ENCODE measurements at places on chromosomes 7 and 10.

- DNase-seq = no peak
These were observed 260.3 kb upstream of the RNF32 start for GRCh38 chr7:156380261-156380660.

GRCh38 chr7:148954766-148955165 lies 70.7 kb upstream of the EZH2 start:
- DNase-seq = no peak

GRCh38 chr10:36067748-36068147 lies 425.7 kb upstream of the FZD8 start:
- no peak for DNase-seq

DNA sequence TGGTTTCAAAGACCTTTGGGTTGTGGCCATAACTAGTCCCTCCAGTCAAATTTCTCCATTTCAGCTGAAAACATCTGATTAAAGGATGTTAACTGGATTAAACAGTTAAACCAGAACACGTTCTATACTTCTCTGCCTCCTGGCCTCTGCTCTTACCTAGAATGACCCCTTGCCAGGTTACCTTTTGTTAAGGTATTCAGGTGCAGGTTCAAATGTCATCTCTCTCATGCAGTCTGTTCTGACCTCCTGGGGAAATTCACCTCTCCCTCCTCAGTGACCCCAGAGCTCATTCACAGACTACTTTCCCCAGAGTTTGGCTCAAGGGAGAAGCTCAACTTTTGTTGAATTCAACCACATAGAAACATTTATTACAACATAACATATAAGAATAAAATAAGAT lies 67.8 kb downstream of the RELN start:
- no peak for DNase-seq

DNA sequence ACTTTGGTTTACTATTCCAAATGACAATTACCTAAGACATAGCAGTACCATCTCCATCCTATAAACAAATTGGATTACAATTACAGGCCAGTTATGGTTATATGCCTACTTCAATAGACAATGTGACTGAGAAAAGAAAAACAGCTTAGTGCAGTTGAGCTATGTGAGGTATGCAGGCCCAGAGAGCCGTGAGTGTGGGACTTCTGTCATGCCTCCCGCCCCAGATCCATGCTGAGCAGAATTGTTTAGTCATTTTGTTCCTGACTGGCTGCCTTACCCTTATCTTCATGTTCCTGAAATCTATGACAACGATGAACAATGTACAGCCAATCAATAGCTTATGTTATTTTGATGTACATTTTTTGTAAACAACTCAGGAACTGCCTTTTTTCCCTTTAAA lies 21.7 kb downstream of the LARP4B start:
- peak; percentile 56 for DNase-seq

DNA sequence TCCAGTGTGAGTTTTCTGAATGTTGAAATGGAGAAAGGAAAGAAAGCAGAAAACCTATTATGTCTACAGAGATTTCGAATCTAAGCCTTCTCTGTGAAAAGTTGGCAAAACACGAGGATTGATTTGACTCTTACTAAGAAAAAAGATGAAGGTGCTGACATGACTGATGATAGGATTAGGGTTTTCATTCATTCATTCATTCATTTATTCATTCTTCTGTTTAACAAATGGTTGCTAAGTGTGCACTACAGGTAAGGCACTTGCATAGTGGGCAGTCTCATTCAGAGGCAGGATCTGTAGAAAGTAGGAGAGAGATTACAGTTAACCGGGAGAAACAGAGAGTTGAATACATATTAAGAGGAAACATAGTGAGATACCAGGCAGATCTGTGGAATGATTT lies 137.1 kb downstream of the ZNF365 start:
- DNase-seq = no peak

DNA sequence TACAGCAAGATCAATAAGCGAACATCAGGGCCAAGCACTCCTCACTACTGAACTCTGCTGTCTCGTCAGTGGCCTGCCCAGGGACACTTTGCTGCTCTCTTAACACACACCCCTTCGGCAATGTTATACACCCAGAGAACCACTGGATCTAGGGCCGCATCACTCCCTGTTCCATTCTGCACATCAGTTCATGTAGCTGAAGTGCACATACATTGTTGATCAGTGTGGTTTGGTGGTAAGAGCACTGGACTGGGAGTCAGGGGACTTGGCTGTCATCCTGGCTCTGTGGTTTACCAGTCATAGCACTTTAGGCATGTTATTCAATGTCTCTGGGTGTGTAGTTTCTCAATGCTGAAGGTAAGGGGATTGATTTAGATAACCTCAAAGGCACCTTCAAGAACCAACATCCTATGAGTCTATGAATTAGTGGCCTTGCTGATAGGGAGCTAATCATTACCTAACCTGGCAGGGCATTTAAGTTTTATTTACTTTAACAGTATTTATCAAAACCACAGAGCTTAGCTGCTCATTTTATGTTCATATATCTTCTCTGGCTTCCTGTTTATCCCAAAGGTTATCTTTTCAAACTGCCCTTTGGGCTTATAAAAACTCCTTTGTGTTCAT lies 24.8 kb downstream of the DUSP5 start:
- DNase-seq = no peak

DNA sequence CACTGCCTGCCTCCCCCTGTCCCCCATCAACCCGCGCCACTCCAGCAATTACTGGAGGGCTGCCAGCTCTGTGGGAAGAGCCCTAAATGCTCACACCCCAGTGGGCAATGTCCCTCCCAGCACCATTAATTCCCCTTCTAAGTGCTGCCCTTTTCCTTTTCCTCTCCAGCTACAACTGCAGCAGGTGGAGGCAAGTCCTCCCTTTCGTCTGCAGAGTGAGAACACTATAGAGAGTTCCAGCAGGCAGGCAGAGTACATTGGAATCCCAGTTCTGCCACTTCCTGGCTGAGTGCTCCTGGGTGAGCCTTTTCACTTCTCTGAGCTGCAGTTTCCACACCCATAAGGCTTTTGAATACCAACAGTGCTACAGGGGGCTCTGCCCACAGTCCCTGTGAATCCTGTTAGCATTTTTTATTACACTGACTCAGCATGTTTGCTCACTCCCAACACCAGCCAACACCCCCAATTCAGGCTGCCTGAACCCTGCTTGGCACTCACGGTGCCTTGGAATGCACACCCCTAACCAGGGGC lies 447.0 kb downstream of the GRID1 start:
- no peak for DNase-seq

- no peak for DNase-seq
These were observed 12.6 kb upstream of the NOC3L start for GRCh38 chr10:94375374-94375773.

- peak; percentile 45 for DNase-seq
These were observed 122.1 kb upstream of the TCF7L2 start for GRCh38 chr10:112827951-112828350.

GRCh38 chr10:42578019-42578418 lies 60.4 kb downstream of the ZNF33B start:
- DNase-seq = no peak

GRCh38 chr10:121662945-121663917 lies 65.0 kb upstream of the FGFR2 start:
- no peak for DNase-seq

- DNase-seq = no peak
These were observed 142.2 kb downstream of the TWIST1 start for GRCh38 chr7:18975276-18975675.

- peak; percentile 10 for DNase-seq
These were observed 59.4 kb downstream of the SEMA3C start for GRCh38 chr7:80859272-80859970.

DNA sequence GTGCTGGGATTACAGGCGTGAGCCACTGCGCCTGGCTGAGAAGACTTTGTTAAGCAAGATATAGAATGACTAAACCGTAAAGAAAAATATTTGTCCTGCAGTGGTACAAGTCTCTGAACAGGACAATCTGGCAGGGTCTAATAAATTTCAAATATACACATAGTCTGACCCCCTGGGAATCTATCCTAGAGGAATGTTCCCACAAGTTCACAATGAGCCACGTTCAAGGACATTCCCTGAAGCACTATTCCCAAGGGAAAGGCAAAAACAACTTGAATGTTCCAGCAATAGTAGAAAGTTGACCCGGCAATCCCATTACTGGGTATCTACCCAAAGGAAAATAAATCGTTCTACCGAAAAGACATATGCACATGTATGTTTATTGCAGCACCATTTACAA lies 82.0 kb downstream of the HIP1 start:
- no peak for DNase-seq

GRCh38 chr7:15628876-15629275 lies 57.6 kb downstream of the MEOX2 start:
- DNase-seq = no peak

- no peak for DNase-seq
These were observed 154.0 kb downstream of the CCDC3 start for GRCh38 chr10:12847361-12847975.

- no peak for DNase-seq
These were observed 3.4 kb upstream of the VOPP1 start for GRCh38 chr7:55575733-55576132.

GRCh38 chr7:31761646-31762045 lies 74.6 kb downstream of the PPP1R17 start:
- DNase-seq = no peak

- no peak for DNase-seq
These were observed 396.9 kb upstream of the NRP1 start for GRCh38 chr10:33731322-33731721.

DNA sequence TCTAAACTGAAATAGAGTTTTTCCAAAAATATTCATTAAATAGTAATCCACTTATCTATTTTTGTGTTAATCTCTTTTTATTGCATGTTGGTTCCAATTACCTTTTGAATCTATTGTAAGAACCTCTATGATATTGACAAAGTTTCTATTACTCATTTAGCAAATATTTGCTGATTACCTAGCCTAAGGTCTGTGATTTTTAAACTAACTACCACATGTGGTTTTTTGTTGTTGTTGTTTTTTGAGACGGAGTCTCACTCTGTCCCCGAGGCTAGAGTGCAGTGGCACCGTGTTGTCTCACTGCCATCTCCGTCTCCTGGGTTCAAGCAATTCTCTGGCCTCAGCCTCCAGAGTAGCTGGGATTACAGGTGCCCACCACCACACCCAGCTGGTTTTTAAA lies 2.0 kb upstream of the ASB13 start:
- no peak for DNase-seq

DNA sequence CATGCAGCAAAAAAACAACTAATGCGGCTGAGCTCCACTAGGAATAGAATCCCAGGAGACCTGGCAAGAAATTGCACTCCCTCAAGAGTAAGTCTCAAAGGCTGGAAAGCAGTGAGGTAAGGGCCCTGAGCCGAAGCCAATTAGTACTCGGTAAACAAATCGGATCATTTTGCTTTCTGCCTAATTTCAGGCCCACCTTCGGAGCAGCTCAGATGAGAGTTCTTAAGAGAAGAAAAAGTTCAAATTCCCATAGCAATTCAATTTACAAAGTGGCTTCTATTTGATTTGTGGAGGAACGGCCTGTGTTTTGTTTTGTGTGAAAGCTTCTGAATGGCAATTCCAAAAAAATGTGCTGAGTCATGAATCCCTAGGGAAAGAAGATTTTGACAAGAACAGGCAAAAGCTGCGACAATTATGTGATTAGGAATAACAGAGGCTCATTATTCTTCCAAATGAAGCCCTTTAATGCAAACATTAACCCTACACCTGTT lies 60.9 kb downstream of the SLC16A9 start:
- no peak for DNase-seq

- no peak for DNase-seq
These were observed 193.2 kb upstream of the GHITM start for GRCh38 chr10:83945982-83946718.

- no peak for DNase-seq
These were observed 139.5 kb downstream of the ACTR3B start for GRCh38 chr7:152899004-152899403.

DNA sequence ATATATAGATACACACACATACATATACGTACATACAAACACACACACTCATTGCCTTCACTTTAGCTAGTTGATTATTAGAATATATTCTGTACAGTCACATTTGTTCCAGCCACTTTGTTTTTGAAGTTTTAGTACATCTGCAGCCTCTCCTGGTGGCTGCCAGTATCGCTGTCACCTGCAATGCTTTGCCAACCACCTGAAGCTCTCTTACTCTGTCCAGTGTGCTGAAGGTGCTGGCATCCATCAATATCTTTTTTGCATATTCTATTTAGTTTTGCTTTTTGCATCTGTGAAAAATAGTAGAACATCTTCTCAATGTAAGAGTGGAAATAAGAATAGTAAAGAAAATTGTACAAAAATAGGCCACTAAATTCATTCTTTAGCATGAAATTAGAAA lies 388.6 kb downstream of the EXOC4 start:
- DNase-seq = no peak

- DNase-seq = no peak
These were observed 100.2 kb downstream of the FAM107B start for GRCh38 chr10:14674376-14675050.

GRCh38 chr7:76506081-76506440 lies 4.3 kb upstream of the UPK3B start:
- no peak for DNase-seq

DNA sequence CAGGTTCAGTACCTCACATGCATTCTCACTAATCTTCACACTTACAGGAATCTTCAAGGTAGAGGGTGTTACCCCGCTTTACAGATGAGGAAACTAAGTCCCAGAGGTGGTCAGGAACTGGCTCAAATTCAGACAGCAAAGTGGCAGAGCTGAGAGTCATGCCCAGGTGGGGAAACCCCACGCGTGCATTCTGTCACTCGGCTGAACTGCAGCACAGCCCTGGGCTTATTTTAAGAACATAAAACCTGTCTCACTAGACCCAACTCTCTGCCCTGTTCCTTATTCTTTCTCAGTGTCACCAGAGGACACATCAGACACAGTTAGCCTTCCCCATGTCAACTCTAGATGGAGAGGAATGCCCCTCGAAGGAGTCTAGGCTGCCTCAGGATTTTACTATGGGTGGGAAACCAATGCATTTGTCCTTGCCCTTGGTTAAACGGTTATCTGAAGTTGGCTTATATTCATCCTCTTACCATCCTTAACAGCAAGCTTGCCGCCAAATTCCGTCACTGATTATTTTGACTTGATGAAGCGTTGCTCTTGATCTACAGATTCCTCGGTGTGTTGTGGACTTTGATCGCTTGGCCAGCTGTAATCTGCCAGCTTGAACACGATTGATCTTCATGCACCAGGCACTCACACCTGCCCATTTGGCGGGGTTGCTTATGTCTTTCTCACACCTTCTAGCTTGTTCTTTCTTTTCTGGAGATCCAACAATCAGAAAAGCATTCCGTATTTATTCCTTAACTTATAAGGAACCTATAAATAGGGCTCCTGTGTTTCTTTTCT lies 627.9 kb downstream of the SDK1 start:
- DNase-seq = no peak

DNA sequence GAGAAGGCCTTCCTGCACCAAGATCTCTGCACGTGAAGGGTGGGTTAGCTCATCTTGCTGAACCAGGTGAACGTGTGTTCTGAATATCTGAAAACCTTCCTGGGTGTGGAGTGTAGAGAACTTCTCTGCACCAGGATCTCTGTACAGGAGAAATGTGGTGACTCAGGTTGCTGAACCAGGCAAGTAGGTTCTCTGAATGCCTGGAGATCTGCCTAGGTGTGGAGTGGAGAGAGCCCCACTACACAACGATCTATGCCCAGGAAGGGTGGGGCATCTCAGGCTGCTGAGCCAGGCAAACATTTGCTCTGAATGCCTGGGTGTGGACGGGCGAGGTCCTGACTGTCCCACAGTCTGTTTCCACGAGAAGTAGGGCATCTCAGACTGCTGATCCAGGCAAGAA lies 1002.3 kb upstream of the KCND2 start:
- no peak for DNase-seq

All from HFFc6 (cell line).